Urinary bladder (tissue), 4 donors: ENCODE measurements at places on chromosomes 13 and 19. TPM values are rescaled to one million over a fixed set of nuclear protein-coding genes. Genes with fewer than 3 reads are reported as not detected.

NALCN gene
- 5.6 TPM for total RNA-seq

NCAN gene
- 0.42 TPM for total RNA-seq

SH2D3A gene
- total RNA-seq: 11.4 TPM

ADAT3 gene
- total RNA-seq: 1.4 TPM

FAM83E gene
- total RNA-seq: 0.58 TPM

SETDB2 gene
- 26.1 TPM for total RNA-seq

MBD3L2 gene
- not detected for total RNA-seq

FOXA3 gene
- total RNA-seq: not detected

PROZ gene
- total RNA-seq: not detected

WDR87 gene
- not detected for total RNA-seq

PSG5 gene
- not detected for total RNA-seq

HPN gene
- total RNA-seq: not detected

CSNK1A1L gene
- total RNA-seq: not detected

- DNase-seq: peak; percentile 64
Observed at GRCh38 chr19:28737021-28737895, 475.7 kb downstream of the UQCRFS1 start.

- no peak for DNase-seq
Observed at GRCh38 chr19:16324384-16325160, at the start of gene KLF2. Gene KLF2, plus strand, starts transcription at chr19:16324826. Its CDS starts 98 bp downstream, at chr19:16324924.

DNA sequence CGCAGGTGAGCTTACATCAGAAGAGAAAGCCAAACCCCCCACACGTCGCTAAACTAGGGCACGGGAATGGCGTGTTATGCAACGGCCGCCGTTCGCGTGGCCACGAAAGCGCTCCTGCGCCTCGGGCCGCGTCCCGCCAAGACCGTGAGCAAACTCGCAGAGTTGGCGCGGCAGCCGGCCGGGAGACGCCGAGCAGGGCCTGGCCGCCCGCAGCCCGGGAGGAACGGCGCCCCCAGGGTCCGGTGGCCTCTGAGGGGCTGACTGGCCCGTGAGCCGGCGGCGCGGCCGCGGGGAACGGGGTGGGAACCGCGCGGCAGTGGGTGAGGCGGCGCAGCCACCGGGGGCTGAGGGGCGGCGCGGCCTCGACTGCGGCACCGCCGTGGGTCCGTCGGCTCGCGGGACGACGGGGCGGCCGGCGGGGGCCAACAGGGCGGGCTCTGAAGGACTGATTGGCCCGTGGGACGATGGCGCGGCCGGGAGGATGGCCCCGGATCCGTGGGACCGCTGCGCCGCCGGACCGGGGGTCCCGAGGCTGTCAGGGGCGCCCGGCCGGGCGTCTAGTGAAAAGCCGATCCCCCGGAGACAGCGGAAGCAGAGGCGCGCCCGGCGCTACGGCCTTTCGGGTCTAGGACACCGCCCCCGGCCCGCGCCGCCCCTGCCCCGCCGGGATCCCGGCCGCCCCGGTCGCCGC, 903 bp downstream of the LATS2 start:
- DNase-seq: no peak

- DNase-seq: no peak
Observed at GRCh38 chr13:53124623-53125022, 96.0 kb downstream of the OLFM4 start.

DNA sequence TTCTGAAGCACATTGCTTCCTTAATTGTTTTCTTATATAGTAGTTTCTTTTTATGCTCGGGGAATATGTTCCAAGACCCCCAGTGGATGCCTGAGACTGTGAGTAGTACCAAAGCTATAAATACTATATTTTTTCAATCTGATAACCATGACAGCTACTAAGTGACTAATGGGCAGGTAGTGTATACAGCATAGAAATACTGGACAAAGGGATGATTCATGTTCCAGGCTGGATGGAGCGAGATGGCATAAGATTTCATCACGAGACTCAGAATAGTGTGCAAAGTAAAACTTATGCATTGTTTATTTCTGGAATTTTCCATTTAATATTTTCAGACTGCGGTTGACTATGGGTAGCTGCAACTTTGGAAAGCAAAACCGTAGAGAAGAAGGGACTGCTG, 47.9 kb upstream of the OLFM4 start:
- DNase-seq: no peak

GRCh38 chr19:7450243-7451223, 38.3 kb downstream of the PEX11G start:
- no peak for DNase-seq

- DNase-seq: no peak
Observed at GRCh38 chr19:41476583-41476982, 33.6 kb downstream of the ERICH4 start.

- DNase-seq: no peak
Observed at GRCh38 chr13:38204556-38204955, 145.1 kb upstream of the UFM1 start.

DNA sequence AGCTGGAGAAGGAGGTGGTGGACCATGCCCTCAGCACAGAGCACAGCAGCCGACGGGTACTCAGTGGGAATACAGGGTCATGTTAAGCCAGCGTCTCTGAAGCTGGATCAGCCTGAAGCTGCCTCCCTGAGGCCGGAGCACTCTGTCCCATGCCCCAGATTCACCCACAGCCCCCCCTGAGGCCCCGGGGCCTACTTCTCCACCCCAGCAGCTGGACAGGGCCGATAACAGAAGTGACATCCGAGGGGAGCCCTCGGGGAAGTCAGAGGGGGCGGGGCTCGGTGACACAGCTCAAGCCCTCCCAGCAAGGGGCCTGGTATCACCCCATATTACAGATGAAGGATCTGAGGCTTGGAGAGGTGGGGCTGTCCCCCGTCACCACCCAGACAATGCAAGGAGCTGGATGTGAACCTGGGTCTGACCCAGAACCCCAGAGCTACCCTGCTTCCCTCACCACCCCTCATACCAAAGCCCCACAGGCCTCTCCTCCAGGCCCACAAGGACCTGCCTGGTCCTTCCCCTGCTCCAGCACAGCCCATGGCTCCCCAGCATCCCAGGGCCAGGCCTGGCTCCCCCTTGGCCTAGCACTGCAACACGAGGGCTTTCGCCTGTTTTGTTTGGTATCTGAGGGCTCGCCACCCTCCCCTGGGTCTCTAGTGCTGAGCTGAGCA, 5.7 kb downstream of the R3HDM4 start:
- DNase-seq: no peak

GRCh38 chr19:29380581-29380980, 145.2 kb upstream of the VSTM2B start:
- no peak for DNase-seq

- no peak for DNase-seq
Observed at GRCh38 chr19:38666663-38667511, 19.4 kb downstream of the ACTN4 start.

GRCh38 chr19:30077851-30078355, 135.9 kb downstream of the URI1 start:
- DNase-seq: no peak

- DNase-seq: no peak
Observed at GRCh38 chr13:51587372-51587771, 3.1 kb downstream of the WDFY2 start.

- no peak for DNase-seq
Observed at GRCh38 chr19:39647918-39648317, 7.8 kb upstream of the LGALS16 start.

GRCh38 chr13:38998739-38999138, 8.1 kb upstream of the STOML3 start:
- no peak for DNase-seq

- DNase-seq: no peak
Observed at GRCh38 chr19:3538965-3539755, at the start of gene TEKTIP1. Gene TEKTIP1, plus strand, starts transcription at chr19:3539174. Its CDS starts 4 bp downstream, at chr19:3539178.

DNA sequence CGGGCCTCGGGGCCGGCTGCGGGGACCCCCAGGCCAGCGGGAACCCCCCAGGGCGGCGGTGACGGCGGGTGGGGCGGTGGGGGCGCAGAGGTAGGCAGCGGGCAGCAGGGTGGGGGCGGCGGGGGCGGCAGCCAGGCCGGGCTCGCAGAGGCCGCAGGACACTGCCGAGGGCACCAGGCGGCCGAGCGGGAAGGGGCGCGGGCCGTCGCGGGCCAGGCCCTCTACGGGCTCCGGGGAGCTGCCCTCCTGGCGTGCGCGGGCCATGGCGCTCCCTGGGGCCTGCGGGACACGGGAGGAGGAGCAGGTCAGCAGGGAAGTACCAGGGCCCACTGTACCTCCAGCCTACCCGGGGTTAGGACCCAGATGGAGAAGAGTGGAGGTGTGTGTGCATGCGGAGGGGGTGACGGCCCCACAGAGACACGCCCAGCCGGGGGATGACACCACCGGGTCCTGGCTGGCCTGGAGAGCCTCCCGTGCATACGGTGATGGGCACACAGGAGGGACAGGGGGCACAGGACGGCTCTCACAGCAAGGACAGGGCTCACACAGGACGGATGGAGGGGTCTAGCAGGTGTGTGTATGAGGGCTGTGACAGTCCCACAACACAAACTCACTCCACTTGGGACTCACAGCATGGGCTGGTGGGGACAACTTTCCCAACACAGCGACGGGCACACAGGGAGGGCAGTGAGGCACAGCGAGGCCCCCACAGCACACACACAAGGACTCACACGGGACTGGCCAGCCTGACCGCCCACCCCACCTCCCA, 2.6 kb downstream of the BBC3 start:
- no peak for DNase-seq

GRCh38 chr13:92300651-92301050, 902.2 kb downstream of the GPC5 start:
- DNase-seq: no peak

GRCh38 chr19:55550321-55550650, 4.9 kb upstream of the SBK3 start:
- no peak for DNase-seq

DNA sequence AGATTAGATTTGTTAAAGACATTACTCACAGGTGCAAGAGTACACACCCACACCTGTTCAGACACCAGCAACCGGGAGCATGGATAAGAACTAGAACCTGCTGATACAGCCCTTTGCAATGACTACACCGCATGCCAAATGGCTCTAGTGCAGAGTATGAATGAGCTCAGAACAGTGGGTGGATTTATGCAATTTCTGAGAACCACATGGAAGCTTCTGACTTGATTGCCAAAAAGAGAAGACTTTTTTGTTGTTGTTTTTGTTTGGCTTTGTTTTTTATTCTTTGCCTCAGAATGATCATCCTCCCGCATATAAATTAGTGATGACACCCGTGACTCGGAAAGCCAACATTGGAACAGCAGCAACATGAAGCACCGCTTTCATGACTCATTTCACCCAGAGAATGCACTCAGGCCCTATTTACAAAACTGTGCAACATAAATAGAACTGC, 77.4 kb upstream of the LRCH1 start:
- no peak for DNase-seq

DNA sequence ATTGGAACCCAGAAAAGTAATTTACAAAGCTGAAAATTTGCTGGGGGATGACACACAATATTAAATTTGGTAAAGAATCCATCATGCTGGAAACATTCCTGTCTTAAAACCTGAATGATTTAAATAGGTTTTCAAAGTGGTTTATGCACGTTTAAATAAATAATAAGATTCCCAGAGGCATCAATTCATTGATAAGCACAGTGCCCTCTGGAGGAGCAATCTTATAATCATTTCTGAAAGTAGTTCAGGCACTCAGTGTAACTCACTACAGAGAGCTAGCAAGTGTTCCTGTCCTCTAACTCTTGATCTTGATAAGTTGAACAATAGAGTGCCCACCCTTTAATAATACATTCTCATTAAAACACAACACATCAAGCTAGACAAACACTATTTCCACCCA, 43.5 kb upstream of the SHISA2 start:
- no peak for DNase-seq

GRCh38 chr19:31444931-31445330, 95.7 kb upstream of the TSHZ3 start:
- no peak for DNase-seq

- DNase-seq: no peak
Observed at GRCh38 chr19:15218501-15218900, 13.7 kb downstream of the EPHX3 start.
